NCI-H510A (cell line): ENCODE measurements at places on chromosomes 3 and 15.

GRCh38 chr3:160038862-160039562 is 50.4 kb downstream of the IL12A start:
- DNase-seq = peak; percentile 5

DNA sequence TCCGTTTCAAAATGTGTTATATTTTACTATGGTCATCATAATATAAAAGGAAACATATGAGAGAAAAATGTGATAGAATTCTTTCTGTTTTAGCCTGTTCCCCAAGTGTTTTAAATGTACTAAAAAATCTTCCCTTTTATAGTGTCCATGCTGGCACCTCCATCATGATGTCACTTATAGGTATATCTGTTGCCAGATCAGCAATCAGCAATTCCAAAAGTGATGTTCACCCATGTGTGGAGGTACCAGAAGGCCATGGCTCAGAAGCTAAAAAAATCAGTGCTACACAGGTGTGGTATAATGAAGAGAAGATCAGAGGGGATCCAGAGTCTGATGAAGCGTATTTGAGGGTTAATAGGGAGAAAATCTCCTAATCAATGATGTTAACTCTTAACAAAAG is 1.1 kb upstream of the GPR15 start:
- DNase-seq = no peak

DNA sequence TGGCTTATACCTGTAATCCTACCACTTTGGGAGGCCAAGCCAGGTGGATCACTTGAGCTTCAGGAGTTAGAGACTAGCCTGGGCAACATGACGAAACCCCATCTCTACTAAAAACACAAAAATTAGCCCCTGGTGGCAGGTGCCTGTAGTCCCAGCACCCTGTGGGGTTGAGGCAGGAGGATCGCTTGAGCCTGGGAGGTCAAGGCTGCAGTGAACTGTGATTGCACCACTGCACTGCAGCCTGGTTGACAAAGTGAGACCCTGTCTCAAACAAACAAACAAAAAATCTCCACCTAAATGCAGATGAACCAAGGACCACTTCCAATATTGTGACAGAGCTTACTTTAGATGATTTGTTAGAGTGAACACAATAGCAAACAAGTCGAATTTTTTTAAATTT is 53.7 kb downstream of the TP53BP1 start:
- no peak for DNase-seq

DNA sequence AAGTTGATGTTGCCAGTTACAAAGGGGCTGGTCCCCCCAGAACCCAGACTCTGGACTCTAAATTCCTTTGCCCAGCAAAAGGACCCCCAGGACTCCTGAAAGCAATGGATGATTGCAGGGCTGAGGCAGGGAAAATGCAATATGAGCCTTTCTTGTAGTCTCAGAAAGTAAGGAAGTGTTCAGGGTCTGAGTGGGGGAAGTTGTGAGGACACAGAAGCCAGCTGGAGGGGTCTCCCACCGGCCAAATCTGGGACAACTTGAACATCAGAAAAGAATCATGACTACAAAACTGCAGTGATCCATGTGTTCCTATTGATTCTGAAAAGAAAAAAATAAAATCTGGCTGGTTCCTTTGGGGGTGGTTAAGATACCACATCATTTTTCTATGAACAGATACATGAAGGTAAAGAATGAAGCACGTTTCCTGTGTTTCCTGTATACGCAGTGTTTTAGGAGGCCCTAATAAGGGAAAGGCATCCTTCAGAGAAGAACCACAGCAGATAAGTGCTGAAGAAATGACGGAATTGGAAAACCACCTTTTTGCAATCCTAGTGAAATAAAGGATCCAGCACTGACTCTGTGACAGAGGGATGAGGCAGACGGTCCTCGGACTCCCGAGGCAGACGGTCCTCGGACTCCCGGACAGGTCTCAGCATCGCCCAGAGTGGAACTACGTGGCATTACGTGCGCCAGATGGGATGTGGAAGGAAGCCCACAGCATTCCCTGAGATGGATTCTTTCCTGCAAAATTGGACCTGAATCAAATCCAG is 22.2 kb upstream of the GRIP2 start:
- no peak for DNase-seq

- no peak for DNase-seq
These were observed 7.7 kb upstream of the SEMA3F start for GRCh38 chr3:50147447-50147846.

DNA sequence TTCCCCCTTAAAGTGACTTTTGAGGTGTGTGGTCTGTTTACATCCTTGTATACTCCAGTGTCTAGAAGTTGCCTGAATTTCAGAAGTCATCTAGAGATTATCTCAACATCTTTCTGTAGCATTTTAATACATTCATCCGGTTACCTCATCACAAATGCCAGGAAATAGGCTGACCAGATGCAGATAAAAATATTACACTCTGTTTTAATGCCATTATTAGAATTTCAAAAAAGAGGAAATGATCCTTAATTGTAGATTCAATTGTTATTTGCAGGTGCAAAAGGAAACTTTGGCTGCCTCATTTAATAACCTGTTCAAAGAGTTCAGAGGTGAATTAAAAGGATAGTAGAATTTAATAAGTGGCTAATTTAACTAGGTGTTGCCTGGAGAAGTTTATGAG is 290.9 kb downstream of the C3orf38 start:
- no peak for DNase-seq

GRCh38 chr3:160564949-160565441 is 376 bp downstream of the KPNA4 start:
- peak; percentile 12 for DNase-seq

GRCh38 chr3:188316723-188317070 is 162.7 kb downstream of the LPP start:
- DNase-seq = no peak

DNA sequence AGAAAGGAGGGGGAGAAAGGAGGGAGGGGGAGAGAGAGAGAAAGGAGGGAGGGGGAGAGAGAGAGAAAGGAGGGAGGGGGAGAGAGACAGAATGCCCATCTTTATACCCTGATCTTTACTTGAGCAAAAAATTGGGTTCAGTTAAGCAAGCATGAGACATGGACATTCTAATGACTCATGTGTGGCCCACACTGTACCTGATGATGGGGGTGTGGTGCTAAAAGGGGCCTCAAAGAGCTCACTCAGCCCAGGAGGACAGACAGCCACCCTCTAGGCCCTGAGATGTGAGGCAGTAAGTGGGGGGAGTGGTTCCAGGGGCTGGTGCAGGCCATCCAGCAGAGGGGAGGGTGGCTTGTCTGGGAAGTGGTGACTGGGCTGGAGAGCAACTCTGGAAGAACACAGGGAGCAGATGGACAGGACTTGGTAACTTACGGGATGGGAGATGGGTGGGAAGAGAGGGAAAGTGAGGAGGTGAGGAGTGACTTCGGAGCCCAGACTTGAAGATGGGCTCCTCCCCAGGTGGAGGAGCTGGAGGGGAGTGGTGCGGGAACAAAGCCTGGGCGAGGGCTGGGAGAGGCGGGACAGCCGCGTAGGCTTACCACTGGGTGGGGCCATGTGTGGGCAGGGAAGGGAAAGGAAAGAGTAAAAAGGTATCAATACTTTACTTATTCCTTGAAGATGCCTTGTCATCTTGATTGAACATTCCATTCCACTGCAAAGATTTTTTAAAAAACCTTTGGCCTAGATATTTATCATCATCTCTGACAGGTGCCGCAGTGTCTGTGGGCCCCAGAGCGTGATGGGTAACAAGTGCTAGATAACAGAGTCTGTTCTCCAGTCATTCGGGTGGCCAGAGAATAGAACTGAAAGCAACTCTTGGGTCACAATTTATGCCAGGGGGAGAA is 32.3 kb downstream of the TSPAN3 start:
- no peak for DNase-seq

- DNase-seq = no peak
These were observed 117.6 kb upstream of the ROBO1 start for GRCh38 chr3:79885407-79885806.

DNA sequence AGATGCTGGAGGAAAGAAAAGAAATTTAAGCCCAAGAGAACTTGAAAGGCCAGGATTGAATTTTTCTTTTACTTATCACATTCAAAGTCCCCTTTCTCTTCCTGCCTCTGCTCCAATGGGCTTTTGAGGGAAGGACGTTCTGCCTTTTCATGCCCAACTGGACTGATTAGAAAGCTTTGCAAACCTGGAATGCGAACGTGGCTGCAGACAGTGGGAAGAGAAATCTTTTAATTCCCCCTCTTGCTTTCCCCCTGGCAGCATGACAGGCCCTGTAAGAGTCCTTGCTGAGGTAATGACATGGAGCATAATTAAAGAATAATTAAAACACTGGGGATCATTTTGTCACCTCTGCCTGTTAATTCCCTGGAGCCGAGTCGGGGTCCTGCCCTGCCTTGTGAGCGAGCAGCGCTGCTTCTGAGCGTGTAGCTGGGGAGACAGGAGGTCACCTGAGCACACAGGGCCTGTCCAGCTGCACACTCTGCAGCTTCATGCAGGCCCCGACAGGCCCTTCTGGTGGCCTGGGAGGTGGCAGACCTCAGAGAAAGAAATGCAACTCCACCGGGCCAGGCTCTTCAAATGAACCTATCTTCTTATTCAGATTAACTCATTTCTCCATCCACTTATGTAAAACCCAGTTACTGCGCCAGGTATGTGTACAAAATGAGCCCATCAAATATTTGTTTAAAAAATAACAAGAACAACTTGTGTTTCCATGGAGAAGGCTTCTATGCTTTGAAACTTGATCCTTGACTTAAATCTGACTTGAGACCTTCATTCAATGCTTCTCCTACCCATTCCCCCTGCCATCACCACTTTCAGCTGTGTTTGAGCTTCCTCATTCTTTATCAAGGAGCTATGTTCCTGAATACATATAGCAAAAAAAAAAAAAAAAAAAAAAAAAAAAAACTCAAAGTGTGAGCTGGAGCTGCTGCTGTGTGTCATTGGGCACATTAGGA is 628.2 kb upstream of the CFAP20DC start:
- DNase-seq = peak; percentile 11

DNA sequence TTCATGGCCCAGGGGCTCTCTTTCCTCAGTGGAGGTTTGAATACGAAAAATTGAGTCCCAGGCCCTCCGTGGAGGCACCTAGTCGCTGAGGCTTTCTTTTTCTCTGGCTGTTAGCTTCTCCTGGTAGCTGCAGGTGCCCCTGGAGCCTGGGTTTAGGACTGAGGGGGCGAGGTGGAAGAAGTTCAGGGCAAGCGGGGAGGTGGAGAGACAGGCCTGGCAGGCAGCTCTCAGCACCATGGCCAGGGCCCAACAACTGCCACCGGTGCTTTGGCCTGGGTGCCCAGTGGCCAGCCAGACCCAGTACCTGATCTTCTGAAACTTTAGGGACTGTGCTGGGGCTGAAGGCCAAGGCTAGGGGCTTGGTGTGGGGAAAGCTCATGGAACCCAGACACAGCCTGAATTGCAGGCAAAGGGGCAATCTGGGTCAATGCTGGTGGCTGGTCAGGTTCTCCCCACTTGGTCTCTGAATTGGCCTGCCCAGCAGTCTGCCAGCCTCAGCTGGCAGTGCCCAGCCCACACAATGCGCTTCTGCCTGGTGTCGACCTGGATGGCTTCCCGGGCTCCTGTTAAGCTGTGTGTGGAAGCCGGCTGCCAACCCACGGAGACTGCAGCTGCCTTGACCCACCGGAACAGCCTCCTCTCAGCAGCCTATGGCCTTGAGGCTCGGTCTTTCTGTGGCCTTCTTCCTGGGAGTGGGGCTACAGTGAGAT is 30.3 kb upstream of the POLG start:
- no peak for DNase-seq

DNA sequence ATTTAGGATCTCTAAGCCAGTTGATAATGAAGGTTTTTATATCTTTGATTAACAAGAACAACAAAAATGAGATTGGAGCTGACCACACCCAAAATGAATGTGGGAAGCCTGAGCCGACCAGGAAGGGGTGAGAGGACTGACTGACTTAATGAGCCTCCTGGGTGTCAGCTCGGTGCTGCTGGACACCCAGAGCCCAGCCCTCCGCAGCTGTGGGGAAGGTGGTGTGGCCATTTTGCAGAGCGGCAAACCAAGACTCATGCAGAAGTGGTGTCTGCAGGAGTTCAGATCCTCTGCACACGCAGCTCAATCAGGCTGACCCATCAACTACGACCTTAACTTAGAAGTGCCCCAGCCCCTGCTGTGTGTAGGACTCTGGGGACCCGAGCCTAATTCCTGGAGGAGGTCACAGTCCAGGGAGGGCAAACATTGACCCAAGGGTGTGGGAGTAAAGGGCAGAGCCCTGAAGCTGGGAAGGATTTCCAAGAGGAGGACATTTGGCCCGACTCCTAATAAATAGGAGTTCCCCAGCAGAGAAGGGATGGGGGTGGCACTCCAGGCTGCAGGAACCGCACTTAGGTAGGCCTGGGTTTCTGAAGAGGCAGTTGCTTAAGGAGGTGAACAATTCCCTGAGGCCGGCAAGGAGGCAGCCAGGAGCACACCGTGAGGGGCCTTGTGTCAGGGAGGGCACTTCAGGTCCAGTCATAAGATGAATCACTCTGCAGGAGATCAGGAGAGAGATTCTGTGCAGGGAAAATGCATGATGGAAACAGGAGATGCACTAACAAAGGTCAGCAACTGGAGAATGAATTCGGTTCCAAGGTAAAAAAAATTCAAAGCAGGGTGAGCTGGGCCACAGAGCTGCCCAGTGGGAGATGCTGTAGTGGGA is 197.1 kb upstream of the TPM1 start:
- no peak for DNase-seq

DNA sequence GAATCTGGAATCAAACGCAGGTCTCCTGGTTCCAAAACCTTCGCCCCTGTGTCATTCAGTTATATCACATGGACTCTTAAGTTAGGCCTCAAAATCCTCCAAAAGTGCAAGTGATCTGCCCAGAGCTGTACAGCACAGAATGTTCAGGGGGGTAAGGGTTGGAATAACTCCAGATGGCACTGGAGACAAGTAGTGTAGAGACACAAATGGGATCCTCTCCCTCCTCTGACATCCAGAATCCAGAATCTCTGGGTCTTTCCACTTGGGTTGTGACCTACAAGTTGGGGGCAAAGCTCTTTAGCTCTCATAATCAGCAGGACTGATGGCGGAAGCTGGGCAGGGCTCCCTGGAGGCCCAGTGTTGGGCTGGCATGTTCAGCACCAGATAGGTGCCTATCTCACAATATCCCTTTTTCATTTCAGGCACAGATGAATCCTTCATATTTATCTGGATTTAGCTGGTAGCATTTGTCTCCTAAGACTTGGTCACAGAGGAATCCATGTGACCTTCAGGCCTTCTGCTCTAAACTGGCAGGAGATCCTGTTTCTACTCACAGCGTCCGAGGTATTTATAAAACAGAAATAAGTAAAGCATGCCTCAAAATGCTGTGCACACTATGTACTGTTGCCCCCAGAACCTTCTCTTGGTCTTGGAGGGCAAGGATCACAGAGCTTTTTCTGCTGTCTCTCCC is 15.4 kb downstream of the ABHD2 start:
- DNase-seq = no peak

DNA sequence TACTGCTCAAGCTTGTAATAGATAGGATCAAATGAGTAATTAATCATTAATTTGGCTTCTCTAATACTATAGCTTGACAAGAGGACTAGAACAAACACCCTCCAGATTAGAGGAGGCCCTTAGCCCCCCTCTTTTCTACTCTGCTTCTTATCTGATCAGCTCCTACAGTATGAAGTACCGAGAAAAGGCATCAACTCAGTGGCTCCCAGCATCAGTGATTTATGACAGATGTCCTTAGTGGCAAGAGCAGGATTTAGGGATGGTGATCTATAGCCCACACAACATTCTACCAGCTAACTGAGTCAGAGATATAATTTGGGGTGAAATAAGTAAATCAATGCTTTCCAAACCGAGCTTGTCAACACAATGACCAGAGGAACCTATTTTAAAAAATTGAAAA is 541.1 kb downstream of the NLGN1 start:
- no peak for DNase-seq

- no peak for DNase-seq
These were observed 88.3 kb downstream of the TGFBR2 start for GRCh38 chr3:30694668-30695067.
